ENCODE measurements at places on chromosomes 16 and 17.

DNA sequence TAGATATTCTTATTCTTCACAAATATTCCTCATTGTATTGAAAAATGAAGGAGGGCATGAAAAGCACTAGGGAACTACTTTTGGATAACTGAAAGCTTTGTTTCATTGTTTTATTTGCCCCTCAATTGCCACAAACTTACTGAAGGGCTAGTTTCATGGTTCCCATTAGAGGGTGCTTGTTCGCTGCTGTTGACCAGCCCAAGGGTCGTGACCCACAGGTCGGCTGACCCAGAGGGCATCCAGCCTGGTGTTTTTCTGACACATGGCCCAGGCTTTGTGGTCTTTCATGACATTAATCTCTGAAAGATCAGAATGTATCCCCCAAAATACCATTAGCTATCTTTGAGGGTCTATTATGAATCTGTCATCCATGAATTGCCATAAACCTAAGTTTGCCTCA, 30.0 kb downstream of the DGKE start:
- no peak for DNase-seq

DNA sequence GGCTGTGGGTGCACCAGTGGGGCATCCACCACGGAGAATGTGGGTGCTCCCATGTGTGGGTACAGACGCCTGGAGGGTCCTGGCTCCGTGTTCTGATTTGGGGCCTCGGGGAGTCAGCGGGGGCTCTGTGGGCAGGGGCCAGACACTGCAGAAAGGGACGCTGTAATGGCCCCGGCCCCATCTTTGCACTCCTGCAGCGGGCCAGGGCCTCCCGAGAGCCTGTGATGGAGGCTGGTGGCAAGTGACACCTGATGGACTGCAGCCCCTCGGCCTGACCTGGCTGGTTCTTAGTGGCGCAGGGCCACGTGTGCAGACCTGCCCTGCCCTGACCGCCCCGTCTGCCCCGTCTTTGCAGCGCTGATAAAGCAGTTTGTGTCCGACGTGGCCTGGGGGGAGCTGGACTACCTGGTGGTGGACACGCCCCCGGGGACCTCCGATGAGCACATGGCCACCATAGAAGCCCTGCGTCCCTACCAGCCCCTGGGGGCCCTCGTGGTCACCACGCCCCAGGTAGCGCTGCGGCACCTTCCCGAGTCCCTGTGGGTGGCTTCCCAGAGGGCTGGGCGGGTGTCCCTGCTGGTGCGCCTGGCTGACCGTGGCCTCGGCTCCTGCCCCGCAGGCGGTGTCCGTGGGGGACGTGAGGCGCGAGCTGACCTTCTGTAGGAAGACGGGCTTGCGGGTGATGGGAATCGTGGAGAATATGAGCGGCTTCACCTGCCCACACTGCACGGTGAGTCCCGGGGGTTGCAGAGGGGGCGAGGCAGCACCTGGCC, 4.7 kb downstream of the NUBP2 start:
- no peak for DNase-seq

DNA sequence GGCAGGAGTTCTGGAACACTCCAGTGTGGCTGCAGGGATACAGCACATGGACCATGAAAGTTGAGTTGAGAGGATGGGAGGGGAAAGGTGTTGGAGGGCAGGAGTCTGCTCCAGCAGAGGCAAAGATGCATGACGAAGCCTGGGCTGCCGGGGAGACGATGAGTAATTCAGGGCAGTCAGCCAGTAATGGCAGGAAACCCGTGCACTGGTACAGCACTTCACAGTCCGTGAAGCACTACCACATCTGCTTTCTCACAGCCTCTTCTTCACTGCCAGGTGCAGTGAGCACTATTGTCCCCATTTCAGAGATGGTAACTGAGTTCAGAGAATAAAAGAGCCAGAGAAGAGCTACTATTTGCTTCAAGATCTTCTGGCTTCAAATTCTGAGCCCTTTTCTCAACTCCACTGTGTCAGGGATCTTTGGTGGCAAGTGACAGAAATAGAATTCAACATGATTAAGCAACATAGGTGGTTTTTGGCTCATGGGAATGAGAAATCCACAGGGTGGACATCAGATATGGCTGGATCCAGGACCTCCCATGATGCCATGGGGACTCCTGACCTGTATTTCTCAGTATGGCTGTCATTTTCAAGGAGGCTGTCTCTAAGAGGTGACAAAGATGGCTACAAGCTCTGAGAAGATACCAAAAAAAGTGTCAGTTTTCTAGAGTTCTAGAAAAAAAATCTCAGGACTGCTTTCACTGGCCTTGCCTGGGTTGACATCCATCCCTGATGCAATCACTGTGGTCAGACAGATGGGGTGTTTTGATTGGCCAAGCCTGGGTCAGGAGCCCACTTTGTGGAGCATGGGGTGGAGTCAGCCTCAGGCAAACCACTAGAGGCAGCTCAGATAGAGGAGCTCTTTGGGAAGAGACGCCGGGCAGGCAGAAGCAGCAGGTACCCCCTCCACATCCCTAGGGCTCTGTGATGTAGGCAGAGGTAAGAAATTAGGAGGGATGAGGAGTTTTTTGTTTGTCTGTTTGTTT, 24.7 kb downstream of the IL21R start:
- DNase-seq, result peak; percentile 71

DNA sequence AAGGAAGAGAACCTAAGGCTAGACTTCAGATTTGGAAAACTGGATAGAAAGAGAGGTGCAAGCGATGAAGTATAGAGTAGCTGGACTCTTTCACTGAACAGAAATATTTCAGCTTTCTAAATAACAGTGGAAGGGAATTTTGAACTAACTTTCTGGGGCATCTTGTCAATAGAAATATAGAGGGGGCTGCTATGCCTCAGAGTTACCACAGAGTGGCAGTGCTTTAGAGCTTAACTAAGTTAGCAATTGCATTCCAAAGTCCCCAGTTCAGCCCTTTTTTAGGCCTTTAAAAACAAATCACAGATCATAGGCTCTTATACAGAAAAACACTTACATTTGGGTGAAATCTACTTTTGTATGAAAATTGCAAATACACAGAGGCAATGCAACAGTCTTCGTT, 154.2 kb upstream of the CDH8 start:
- DNase-seq, result no peak

GRCh38 chr16:84502075-84502474, 2.4 kb downstream of the MEAK7 start:
- no peak for DNase-seq

GRCh38 chr17:14014657-14015056, 54.6 kb upstream of the COX10 start:
- no peak for DNase-seq

GRCh38 chr17:37117373-37118142, 168.8 kb downstream of the AATF start:
- no peak for DNase-seq

DNA sequence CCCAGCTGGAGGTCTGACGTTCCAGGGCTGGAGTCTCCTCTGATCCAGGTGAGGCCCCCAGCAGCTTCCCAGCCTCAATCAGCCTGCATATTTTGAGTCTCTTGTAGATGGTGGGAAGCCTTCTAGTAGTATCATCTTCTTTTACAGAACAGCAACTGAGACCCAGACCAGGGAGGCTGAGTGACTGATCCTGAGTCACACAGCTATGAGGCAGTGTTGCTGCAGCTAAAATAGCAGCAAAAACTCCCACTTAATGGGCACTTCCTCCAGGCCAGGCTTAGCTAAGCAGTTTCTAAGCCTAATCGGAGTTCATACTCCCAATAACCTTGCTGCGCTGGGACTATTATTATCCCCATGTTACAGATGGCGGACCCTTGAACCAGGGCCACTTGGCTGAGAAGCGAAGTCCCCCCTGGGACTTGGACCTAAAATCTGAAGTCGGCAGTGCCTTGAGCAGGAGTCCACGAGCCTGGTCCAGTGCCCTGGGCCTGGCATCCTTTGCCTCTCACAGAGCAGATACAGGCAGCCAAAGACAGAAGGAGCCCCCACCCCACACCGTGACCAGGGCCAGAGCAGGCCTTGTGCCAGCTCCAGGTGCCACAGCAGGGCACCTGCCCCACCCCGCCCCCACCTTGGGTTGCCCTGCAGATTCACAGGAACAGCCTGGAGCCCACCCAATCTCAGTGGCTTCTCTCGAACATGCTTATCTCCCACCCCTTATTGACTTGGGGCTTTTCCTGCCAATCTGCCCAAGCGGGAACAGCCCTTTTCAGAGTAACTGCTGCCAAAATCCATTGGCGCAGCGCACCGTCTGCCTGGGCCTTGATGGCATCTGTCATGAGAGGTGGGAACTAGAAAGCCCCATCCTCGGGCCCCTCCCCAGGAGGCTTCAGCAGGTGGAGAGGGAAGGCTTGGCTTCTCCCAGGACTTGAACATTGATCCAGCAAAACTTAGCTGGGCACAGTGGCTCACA, 65.1 kb downstream of the SOCS1 start:
- DNase-seq, result no peak

GRCh38 chr16:14240219-14240843, 169.2 kb downstream of the MRTFB start:
- no peak for DNase-seq

GRCh38 chr16:89646270-89646669, 11.2 kb downstream of the CHMP1A start:
- no peak for DNase-seq

DNA sequence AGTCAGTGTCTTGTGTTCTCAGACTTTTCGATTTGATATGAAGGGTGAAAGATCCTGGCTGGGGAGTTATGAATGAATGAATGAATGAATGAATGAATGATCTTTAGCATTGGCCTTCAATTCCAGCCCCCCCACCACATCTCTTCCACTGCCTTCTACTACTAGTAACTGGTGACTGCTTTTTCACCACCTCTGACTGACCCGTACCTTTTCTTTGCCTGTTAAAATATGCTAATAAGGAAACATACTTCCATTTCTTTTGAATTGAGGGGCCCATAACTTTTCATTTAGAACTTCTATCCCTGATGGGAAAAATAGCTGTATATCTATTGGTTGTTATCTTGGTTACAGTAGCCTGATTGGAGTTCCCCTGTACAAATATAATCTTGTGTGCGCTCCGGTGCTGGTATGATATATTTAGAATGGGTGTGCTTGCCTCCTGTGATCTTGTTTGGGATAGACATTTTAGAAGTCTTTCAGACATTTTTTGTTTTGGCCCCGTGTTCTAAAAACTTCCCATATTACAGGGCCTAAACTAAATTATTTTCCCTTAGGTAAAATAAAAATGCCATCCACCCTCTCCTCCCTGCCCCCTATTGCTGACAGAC, 3.4 kb downstream of the LYRM1 start:
- peak; percentile 4 for DNase-seq

DNA sequence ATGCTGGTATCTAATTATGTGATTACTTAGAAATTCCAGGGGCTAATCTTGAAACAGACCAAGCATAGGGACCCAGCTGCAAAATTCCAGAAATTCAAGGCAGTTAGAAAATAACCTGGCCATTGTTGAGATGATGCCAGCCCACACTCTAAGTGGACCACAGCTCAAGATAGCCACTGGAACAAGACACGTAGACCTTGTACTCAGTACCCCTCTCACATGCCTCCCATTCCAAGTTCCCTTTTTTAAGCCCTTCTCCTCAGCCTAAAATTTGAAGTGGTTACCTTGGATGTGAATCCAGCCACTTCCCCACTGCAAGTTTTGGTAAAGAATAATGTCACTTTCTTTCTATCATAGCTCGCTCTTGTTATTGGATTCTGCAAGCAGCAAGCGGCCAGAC, 4.1 kb upstream of the ZNF19 start:
- DNase-seq, result no peak

- DNase-seq, result no peak
Measured at GRCh38 chr17:55281649-55282378, 17.1 kb downstream of the HLF start.

- DNase-seq, result peak; percentile 34
Measured at GRCh38 chr17:19647697-19648474, 665 bp upstream of the ALDH3A2 start.

DNA sequence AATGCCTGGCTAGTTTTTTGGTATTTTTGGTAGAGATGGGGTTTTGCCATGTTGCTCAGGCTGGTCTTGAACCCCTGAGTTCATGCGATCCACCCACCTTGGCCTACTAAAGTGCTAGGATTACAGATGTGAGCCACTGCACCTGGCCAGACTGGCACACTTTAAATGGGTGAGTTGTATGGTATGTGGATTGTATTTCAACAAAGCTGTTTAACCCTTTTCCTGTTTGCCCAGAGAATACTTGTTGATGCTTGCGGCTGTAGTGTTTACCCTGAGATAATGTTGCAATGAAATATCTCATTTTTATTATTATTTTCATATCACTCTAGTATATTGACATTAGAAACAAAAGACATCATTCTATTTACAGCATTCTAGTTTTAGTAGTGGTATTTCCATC, 17.1 kb upstream of the TMEM94 start:
- no peak for DNase-seq

GRCh38 chr16:72092832-72093447, 480 bp downstream of the TXNL4B start:
- no peak for DNase-seq

GRCh38 chr16:75614066-75614897, 8.8 kb downstream of the ADAT1 start:
- DNase-seq, result no peak

GRCh38 chr16:50311891-50312501, 45.6 kb downstream of the ADCY7 start:
- DNase-seq, result no peak

DNA sequence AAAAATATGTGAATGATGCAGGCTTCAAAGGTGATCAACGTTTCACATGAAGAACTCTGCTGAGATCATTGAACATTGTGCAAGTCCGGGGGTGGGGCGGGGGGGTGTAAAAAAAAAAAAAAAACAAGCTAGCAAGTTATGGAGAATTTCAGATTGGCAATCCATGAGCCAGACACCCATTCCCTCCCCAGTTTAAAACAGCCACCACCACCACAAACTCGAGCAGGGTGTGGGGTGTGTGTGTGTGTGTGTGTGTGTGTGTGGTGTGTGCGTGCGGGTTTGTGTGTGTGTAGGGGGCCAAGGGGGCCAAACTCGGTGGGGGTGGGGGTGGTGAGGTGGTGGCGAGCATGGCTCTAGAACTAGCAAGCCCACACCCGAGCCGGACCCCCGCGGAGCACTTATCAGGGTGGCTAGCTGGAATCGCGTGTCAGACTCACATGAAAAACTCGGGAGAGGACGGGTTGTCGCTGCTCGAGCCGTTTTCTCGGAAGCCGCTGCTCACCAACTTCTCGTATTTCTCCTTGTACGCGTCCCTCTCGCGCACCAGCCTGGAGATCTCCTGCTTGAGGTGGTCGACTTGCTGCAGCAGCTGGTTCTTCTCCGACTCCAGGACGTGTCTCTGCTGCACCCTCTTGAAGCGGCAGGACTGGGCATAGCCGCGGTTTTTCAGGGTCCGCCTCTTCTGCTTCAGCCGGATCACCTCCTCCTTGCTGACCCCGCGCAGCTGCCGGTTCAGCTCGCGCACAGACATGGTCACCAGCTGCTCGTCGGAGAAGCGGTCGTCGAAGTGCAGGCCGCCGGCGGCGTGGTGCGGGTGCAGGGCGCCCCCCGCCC, 2.0 kb downstream of the MAF start:
- DNase-seq, result peak; percentile 58

DNA sequence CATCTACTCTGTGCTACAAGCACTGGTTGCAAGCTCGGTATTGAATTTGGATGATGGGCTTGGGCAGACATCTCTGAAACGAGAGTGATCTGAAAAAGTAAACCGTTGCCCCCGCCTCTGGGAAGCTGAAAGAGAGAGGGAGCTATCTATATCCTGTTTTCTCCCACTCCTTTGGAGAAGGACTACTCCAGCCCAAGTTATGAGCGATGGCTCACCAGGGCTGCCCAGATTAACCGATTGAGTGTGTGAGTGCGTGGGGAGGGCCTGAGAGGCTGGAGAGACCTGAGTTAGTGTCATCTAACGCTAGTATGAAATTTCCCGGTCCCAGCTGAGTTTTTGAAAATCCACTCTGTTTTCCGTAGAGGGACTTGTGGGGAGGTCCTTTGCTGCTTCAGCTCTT, 11.5 kb downstream of the MGAT5B start:
- no peak for DNase-seq

- peak; percentile 64 for DNase-seq
Measured at GRCh38 chr17:73710095-73710592, 65.9 kb upstream of the SDK2 start.

Measured in CD4-positive, alpha-beta T cell treated with Interleukin-21 for 1 hour (primary cell).